Activated naive CD4-positive, alpha-beta T cell (primary cell): ENCODE measurements at places on chromosomes 16 and 17.

- DNase-seq = no peak
Observed at GRCh38 chr17:70144260-70144846, 25.0 kb upstream of the KCNJ2 start.

DNA sequence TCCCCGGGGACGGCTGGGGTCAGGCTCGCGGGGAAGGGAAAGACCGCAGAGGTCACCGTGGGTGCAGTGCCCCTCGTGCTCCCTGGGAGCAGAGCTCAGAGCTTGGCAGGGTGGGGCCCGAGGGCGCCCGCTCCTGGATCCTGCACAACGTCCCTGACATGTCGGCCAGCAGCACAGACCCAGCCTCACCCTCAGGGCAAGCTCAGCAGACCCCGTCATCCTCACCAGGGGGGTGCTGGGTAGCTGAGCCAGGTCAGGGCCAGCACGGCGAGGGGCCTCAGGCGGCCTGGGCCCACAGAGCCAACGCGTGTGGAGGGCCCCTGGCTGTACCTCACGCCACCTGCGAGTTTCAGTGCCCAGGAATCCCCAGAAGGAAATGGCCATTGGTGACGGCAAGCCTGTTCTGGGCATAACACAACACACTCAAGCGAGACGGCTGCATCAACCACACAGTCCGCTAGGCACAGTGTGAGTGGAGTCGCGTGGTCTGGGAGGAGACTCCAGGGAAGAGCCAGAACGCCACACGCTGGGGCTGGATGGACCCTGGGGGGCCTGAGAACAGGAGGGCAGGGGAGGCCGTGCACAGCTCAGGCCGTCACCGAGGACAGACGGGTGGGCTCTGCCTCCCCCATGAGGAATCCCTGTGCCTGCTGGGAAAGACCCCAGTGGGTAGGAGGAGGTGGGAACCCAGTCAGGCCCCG is 60.3 kb downstream of the ZNF778 start:
- no peak for DNase-seq

DNA sequence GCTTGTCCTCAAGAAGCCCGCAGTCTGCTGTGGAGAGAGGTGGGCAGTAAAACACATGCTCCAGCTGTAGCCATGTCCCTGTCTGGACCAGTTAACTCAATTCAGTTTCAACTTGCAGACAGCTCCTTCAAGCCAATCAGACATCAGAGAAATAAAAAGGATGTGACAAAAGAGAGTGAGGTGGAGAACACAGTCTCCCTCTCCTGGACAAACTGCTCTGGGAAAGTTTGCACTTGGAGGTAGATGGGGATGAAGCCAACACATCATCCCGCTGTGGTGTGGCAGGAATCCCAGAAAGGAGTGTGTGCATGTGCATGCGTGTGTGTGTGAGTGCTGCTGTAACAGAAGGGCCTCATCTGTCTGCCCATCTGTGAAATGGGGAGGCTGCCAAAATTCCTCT is 358.6 kb upstream of the ASIC2 start:
- no peak for DNase-seq

GRCh38 chr17:34673516-34673915 is 94.1 kb downstream of the TMEM132E start:
- no peak for DNase-seq

DNA sequence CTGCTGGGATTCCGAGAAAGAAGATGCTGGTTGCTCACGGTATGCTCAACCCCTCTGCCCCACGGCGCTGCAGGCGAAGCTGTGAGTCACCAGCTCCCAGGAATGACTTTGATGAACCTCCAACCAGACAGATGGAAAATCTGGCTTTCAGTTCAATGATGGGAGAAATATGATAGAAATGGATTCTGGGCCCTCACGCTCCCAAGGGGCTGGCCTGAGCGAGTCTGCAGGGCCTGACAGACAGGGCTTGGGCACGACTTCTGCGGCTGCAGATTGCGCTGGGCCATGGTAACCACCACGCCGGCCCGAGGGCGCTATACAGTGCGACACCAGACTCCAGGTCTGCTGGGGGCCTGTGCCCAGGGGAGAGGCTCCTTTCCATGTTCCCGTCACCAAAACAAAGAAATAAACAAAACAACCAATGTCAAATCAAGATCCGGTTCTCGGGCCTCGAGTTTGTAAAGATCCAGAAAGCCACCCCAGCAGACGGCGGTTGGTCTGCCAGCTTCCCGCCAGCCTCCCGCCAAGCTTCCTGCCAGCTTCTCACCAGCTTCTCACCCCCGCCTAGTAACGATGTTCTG is 11.1 kb upstream of the ABR start:
- DNase-seq = no peak

GRCh38 chr17:17913695-17914332 is 58.4 kb downstream of the TOM1L2 start:
- no peak for DNase-seq

DNA sequence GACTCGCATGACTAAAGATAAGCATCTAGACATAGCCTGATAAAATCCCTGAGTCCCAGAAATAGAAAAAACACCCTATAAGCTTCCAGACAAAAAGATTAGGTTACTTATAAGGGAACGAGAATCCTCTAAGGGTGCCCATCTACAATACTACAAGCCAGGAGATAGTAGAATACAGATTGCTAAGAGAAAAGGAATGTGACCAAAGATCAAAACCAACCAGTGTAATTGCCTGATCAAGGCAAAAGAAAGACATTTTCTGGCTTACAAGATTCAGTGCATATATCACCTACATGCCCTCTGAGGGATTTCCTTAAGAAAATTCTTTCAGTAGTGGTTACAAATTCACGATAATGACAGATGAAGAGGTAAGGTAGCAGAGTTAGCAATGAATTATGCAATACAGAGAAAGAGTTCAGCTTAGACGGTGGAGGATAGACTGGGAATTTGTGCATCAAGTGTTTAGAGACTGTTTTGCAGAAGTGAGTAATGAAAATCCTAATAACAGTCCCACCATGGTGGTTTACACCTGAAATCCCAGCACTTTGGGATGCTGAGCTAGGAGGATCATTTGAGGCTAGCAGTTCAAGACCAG is 35.0 kb downstream of the BCL7C start:
- DNase-seq = no peak

- DNase-seq = no peak
Observed at GRCh38 chr17:7043497-7044198, at the start of gene SLC16A11. Gene SLC16A11 (minus strand): TSS chr17:7044092. CDS start chr17:7043513, 579 bp downstream.
